ENCODE measurements at places on chromosomes 6 and 20. TPM values are rescaled to one million over a fixed set of nuclear protein-coding genes. Genes with fewer than 3 reads are reported as not detected.

- DNase-seq, result no peak
Measured at GRCh38 chr6:85287158-85287557, 162.7 kb upstream of the NT5E start.

DNA sequence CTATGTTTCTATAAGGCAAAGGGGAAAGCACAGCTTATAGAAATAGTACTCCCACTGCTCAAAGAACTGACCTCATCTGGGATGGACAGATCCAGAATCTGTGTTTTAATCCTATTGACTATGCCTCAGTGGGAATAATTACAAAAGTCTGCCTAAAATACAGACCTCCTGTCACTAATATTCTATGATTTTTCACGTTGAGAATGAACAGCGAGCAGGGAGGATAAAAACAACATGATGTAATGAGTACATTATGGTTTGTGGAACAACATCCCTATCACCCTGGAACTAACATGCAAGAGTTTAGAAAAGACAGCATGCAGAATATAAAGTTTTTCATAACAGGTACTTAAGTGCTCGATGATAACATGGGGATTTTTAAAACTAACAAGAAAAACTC lies 53.9 kb downstream of the EPHA7 start:
- no peak for DNase-seq

DNA sequence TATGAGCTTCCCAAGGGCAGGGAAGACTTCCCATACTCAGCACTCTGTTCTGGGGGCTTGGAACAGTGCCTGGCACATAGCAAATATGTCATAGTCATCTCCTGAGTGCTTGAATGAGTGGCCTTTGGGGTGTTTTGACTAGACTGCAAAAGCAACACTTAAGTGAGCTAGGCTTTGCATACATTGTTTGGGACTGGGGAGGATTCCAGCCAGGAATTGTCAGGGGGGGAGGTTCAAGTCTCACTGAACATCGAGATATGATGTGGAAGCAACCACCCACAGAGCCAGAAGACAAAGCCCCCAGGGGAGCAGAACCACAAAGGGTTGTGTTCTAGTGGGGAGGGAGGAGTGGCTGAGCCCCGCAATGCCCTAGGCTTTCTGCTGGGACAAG lies 98.4 kb downstream of the SYCP2 start:
- DNase-seq, result no peak

DNA sequence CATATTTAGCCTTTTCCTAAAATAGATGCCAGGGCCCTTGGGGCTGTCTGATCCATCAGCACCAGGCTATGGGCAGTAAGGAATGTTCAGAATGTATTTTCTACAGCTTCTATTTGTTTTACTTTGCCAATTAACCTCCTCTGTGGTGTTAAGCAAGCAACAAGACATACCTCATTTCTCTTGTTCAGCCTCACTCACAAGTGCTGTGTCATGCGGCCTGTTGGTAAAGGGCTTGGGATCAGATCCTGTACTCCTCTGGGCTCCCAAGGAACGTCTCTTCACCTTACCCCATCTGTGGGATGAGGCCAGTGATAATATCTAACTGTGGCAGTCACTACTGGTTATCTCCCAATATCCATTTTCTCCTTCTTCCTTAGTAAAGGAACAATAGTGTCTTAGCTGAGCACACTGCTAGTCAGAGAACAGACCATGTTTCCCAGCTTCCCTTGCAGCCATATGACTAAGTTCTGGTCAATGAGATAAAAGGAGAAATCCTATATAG lies 7.0 kb upstream of the DSTN start:
- no peak for DNase-seq

- DNase-seq, result no peak
Measured at GRCh38 chr6:44161997-44162338, 3.3 kb downstream of the CAPN11 start.

GRCh38 chr6:14065350-14065749 lies 52.2 kb upstream of the CD83 start:
- no peak for DNase-seq

DNA sequence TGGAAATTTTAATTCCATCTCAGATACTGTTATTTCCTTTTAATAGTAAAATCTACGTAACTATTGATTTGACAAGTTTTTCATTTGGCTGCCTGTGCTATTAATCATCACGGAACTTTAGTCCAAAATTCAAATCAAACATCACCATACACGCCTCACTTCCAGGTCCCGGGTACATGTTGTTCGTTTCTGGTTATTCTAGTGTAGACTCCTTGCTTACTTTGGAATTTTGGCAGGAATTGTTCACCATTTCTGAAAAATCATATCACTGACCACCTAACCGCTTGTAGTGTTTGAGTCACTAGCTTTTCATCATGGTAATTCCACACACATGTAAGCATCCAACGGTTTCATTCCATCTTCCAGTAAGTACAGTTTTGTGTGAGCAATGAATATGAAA lies 98.0 kb upstream of the NHSL1 start:
- DNase-seq, result no peak

- no peak for DNase-seq
Measured at GRCh38 chr6:85406641-85407075, 43.2 kb upstream of the NT5E start.

DNA sequence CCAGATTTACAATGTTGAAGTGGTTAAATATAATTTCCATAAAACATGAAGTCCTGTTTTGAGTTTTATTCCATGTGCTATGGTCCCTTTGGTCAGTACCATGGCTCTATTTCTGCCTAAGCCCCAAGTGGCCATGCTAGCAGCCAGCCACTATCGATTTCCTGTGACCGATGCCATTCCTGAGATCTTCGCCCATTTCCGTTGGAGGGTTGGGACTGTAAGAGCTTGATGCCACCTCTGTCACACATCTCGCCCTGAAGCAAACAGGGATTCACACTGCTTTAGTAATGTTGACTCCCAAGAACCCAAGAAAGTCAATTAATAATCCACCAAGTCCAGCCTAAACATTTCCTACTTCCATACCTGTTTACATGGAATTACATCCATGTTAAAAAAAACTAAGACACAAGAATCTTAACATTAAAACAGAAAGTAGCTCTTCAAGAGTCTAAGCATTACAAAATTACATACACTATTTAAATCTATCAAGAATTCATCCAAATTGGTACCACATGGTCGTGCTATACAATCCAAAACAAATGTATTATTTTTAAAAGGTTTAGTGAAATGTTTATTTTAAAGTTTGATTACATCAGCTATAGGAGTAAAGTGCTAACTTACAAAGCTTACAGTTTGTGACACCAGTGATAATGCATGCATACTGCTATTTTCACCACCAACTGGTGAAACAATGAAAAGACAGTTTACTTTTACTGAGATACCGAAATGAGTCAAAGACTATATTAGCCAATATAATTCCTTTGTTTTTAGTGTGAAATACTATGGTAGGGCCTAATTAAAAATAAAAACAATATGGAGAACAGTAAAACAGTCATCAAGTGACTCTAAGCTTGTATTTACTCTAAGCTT lies 2.5 kb downstream of the RBM39 start:
- no peak for DNase-seq

DNA sequence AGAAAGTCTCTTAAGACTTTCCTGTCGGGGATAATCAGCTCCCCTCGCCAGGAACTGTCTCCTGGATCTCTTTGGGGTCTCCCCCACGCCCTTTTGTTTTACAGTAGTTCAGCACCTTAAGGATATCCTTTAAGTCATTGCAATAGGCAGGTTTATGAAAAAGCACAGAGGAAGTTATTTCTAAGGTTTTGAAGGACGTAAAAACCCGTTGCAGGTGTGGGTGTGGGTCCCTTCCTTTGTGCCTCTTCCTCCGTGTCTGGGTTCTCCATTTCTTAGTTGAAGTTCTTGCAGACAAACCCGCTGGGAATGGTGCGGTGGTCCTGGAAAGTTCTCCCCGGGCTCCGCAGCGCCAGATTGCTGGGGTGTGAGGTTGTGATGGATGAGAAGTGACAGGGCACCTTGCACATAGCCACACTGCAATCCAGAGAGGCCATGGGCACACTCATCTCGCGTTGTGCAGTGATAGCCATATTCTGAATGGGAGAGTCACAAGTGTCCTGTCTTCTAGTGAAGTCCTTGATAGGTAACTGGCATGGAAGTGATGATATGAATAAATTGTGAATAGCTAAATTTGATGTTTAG lies 65.2 kb downstream of the GTF2H5 start:
- no peak for DNase-seq

CSE1L gene
- 34.1 TPM for total RNA-seq

SLC35D3 gene
- total RNA-seq, result not detected

GPR6 gene
- total RNA-seq, result not detected

NOTCH4 gene
- total RNA-seq, result 64.4 TPM
